ENCODE measurements at places on chromosomes 1 and 21.

DNA sequence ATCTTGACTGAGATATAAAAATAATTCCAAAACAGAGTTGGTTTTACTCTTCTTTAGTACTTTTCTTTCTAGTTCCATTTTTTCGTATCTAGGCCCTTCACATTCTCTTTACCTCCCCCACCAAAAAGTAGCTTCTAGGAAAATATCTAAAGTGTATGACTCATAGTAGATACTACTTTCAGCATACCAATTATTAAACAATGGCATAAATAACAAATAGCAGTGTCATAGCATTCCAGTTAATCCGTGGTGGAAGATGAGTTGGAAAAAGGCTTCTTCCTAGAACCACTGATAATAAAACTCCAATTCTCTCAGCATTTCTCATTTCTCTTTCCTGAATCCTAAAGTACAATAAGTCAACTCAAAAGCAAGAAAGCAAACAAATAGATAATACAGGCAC is 859.0 kb upstream of the B3GALT2 start:
- no peak for DNase-seq

- peak; percentile 26 for DNase-seq
Observed at GRCh38 chr1:202656951-202657646, 53.2 kb downstream of the SYT2 start.

DNA sequence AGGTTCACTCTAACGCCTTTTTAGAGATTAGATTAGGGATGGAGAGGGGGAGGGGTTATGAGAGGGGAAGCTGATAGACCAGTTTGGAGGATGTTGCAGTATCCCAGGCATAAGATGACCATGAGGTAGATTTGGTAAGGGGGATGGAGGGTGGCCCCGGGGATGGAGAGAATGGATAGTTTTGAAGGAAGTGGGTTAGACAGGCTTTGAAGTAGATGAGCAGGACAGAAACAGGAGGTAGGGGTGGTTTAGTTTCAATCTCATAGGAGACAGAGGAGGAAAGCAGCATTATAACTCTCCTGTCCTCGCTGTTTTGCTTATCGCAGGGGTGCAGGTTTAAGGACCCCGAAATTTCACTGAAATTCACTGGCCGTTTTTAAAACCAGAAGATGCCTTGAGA is 11.8 kb downstream of the UBIAD1 start:
- DNase-seq = no peak

DNA sequence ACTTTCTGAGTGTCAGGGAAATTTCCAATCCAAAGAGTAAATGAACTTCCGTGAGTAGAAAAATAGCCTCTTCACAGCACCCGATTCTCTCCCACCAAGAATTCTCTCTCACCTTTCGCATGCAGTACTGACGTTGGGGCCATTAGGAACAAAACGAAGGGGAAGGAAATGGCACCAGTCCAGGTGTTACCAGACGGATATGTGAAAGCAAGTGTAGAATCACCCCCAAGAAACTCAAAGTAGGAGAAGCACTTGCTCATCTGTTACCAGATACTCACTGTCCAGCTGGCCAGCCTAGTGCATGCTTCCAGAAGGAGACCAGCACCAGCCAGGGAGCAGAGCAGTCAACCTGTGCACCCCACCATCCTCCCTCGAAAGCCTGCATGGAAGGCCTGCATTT is 55.1 kb downstream of the ITPKB start:
- no peak for DNase-seq

DNA sequence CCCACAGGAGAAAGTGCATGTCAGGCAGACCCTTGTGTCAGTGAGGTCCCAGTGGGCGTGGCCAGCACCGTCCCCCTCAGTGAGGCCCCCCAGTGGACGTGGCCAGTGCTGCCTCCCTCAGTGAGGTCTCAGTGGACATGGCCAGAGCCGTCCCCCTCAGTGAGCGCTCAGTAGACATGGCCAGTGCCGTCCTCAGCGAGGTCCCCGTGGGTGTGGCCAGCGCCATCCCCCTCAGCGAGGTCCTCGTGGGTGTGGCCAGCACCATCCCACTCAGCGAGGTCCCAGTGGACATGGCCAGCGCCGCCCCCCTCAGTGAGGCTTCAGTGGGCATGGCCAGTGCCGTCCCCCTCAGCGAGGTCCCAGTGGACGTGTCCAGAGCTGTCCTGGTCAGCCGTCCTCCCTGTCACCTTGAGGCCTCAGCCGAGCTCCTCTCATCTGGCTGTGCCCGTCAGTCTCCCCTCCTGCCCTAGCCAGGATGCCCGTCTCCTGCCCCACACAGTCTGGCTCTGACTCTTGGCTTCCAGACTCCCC is 35.5 kb downstream of the PDE9A start:
- no peak for DNase-seq

Data from fibroblast of villous mesenchyme (primary cell).